NCI-H1694 treated with DMSO at 0.1 percent for 48 hours (cell line): ENCODE measurements at places on chromosomes 5 and 9.

GRCh38 chr5:91136271-91136670, 246.8 kb downstream of the ARRDC3 start:
- no peak for DNase-seq

GRCh38 chr9:133250741-133251170, 24.2 kb downstream of the ABO start:
- DNase-seq: no peak

- DNase-seq: no peak
Measured at GRCh38 chr5:96973532-96974401, 37.9 kb downstream of the LNPEP start.

GRCh38 chr5:139395844-139396640, 1.1 kb upstream of the PROB1 start:
- no peak for DNase-seq

DNA sequence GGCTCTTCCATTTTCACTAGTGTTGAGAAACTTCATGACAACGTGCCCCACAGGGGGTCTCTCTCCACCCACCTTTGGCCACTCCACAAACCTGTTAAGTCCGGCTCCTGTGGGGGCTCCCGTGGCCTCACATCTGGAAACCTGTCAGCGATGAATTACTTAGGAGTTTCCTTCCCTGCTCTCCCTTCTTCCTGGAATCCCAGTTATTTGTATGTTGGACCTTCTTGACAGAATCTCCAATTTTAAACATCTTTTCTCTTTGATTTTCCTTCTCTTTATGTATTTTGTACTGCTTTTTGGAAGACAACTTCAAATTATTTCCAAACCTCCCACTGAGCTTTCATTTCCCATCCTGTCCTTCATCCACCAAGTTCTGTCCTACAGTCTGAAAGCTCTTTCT, 55.1 kb upstream of the NRARP start:
- no peak for DNase-seq

- no peak for DNase-seq
Measured at GRCh38 chr5:54630738-54631359, 113.3 kb downstream of the SNX18 start.

- no peak for DNase-seq
Measured at GRCh38 chr5:141570655-141571054, 48.1 kb downstream of the DIAPH1 start.

GRCh38 chr5:104573949-104574709, 1011.5 kb upstream of the NUDT12 start:
- no peak for DNase-seq

DNA sequence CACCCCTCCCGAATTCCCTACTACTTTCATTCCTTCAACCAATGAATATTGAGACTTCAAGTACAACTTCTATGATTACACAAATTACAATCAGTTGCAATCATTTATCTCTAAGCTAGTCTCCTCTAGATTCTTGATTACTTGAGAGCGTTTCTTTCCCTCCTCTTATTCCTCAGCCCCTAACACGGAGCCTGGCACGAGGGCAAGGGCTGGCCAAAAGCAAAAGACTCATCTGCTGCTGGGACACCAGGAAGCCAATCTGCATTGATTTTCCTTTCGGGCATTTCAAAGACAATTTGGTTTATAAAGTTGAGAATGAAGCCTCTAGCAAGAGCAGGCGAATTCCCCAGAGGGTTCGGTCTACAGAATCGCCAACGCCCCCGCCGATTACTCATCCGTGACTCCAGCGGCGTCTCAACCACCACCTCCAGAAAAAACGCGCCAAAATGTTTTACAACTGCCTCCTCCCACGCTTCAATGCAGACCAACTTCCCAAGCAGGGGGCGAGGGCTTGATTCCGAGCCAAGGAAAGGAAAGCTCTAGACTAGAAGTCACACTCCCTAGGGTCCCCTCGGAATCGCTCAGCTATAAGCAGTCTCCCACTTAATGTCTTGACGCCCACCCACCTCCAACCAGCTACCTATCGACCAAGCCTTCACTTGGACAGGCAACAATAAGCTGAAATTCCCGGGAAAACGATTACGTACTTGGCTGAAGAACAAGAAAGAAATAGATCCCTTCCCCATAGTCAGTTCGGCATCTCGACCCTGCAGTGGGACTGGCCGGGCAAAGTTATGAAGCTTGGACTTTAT, 1.5 kb downstream of the PCSK1 start:
- DNase-seq: no peak

DNA sequence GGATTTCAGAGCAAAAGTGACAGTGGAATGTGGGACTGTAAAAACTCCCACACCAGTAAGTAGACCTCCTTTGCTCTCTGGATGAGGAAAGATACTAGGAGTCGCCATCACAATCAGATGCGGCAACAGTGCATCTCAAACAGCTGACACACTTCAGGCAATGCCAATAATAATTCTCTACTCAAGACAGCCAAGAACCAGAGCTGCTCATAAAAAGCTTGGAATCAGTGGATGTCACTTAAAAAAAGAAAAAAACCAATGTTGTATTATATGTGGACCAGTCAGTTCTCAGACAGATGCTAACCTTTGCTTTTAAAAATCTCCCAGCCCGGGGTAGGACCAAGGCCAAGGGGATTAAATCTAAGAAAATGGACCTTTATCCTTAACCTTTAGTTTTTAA, 185.0 kb downstream of the GNA14 start:
- no peak for DNase-seq

- DNase-seq: no peak
Measured at GRCh38 chr5:154267516-154267915, 77.0 kb downstream of the GALNT10 start.

DNA sequence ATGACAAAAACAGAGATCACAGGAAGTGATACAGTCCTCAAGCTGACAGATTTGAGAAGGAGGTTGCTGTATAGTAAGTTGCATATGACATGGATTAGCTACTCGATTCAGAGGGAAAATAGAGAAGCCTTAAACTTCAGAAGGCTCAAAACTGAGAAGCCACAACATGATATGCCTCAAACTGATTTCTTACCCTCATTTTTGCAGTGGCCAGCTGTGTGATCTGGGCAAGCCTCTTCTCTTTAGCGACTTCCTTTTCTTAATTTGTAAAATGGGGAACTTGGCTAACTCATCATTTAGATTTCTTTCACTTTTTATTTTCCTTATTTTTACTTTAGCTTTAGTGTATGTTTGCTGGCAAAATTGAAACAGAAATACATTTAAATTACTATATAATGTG, 421.1 kb downstream of the KIF4B start:
- no peak for DNase-seq

GRCh38 chr9:130414910-130415746, 29.6 kb upstream of the ASS1 start:
- DNase-seq: no peak

- DNase-seq: no peak
Measured at GRCh38 chr5:142621227-142621626, 64.7 kb downstream of the FGF1 start.
